ENCODE measurements at places on chromosomes 7 and 10.

- no peak for DNase-seq
Observed at GRCh38 chr10:60299961-60300883, 89.5 kb downstream of the ANK3 start.

DNA sequence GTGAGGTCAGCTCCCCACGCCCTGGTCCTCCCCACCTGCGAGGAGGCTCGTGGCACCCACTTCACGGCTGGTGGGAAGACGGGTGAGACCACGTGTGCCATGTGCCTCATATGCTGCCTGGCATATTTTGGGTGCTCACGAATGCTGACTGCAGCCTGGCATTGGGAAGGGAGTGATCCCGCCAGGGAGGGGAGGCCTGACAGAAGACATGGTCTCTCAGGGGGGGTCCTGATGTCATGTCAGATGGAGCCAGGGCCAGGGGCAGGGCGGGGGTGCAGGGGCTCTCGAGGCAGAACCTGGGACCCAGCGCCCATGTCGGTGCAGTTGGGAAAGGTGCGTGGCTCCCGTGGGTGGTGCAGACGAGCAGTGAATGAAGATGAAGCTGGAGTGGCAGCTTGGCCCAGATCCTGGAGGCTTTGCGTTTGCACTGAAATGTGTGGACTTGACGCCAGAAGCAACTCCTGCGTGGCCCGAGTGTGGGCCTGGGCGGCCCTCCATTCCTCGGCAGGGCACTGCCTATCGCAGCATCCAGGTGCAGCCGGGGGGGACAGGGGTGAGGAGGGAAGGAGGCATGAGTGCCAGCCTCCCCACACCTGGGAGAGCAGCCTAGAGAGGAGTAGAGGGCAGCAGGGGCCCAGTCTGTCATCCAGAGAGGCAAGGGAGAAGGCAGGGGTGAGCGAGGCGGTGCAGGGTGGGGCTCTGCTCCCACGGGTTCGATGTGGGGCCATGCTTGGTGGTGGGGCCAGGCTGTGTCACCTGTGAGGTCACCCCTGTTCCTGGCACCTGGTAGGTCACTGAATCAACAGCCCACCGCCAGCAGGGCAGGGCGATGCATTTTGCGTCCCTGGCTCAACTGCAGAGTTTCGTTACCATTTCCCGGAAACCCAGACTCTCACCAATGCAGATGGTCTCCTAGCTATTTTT, 385.6 kb downstream of the DNAJB6 start:
- DNase-seq: no peak

DNA sequence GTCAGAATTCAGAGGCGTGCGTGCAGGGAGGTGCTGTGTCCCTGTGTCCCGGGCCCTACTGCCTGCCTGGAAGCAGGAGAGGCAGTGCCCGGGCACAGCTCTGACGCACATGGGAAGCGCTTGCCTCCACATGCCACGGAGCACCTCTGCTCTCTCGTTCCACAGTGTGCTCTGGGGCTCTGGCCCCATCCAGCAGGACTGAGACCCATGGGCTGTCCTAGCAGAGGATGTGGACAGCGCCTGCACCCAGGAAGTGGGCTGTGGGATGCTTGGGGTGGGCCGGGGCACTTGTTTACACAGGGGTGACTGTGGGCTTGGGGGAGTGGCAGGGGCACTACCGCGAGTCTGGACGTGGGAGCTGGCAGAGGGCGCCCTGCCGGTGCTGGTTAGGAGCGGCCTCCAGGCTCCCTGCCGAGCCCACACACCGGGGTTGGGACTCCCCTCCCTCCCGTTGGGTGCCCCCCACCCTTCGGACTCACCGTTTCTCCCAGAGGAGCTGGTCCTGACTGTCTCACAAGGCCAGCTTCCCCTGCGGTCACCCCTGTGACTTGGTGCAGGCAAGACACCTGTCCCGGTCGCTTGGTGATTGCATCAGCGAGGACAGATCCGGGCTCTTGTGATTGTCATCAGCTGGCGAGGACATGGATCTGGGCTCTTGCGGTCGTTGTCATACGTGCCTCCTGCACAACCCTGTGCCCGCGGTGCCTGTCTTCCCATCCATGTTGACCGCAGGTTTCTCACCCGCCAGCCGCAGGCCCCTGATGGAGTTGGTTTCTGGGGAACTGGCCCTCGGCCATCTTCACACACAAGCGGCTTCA, 83.1 kb downstream of the NKX6-2 start:
- DNase-seq: no peak

DNA sequence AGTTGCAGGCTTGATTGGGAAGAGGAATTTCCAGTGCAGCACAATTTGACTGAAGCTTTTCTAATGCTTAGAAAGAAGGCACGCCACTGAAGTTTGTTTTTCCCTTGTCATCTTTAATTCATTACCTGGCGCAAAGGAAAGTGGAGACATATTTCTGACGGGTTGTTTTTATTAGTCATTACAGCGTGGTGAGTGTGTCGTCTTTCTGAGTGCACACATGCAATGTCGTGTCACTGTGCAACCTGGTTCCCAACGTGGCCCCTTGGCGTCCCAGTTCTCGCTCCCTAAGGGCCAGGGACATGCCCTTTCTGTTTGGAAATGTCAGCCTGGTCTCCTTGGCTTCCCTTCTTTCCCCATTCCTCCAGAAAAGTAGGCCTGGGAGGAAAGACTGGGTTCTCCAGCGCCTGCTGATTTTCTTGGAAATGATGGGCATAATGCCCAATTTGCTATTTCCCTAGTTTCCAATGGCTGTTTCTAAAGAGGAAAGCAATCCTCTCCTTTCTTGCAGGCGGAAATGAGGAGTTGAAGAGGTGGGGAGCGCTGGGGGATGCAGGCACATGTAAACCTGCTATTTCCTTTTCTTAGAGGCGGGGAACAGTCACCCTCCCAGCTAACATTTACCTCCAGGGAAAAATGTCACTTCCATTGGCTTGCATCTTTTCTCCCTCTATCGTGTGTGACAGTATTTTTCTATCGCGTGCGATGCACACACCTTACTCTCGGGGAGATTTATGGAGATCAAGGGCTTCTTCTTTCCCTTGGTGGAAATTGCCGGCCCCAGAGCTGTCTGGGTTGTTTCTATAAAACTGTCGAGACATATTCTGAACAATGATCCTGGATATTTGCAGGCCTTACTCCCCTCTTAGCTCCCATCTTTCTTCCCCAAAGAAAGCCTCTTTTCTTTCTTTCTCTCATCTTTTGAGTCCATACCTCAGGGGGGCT, 249.8 kb downstream of the ARHGAP12 start:
- no peak for DNase-seq

DNA sequence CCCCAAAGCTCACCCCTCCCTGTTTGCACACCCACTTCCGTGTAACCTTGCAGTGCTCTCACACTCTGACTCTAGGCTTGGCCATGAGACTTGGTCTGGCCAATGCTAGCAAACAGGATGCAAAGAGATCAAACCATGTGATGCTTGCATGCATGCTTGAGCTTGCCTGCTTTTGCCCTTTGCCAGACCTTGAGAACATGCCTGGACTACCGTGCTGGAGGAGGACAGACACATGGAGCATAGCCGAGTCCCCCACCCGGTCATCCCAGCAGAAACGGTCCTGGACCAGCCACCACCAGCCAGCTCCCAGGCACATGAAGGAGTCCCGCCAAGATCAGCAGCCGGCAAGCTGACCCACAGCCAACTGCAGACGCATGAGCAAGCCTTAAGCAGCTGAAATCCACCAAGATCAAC, 23.4 kb downstream of the PYROXD2 start:
- DNase-seq: no peak

- no peak for DNase-seq
Observed at GRCh38 chr10:29616542-29616941, 18.2 kb downstream of the SVIL start.

- no peak for DNase-seq
Observed at GRCh38 chr7:146053492-146053891, 63.1 kb upstream of the CNTNAP2 start.

GRCh38 chr10:62326176-62326575, 48.0 kb upstream of the ZNF365 start:
- no peak for DNase-seq

DNA sequence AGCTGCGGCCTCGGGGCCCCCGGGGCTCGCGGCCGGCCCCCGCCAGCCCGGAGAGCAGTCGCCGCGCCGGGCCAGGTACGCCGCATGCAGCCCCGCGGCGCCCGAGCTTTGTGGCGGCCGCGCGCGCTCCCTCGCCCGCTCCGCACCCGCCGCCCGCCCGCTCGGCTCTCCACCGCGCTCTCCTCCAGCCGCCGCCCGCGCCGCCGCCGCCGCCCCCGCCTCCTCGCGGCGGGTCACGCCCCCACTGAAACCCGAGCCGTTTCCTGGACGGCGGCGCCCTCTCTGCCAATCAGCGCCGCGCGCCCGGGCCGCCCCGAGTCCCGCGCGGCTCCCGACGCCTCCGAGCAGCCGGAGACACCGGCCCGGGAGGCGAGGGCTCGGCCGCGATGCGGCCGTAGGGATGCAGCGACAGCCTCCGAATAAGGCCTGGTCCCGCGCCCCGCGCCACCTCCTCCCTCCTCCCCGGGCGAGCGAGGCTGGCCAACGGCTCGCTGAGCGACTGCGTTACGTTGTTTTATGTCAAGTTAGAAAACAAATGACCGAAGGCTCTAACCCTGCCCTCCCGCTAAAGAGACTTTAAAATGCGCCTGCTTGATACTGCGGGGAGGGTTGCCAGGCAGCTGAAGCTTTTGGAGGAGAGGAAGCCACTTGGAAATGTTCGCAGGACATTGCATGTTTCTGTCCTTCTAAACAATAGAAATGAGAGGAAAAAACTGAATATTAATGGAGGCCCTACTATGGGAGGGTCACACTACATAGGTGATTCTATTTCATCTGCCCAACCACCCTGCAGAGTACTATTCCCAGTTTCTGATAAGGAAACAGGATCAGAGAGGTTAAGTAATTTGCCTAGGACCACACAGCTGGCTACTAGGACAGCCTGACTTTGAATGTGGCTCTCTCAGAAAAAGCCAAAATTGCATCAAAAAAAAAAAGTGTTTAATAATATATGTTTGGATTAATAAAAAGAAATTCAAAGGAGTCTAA, at the start of gene FGFR2:
Gene FGFR2 (minus strand): TSS at position 182 of the 987 bp plus-strand sequence. CDS start 4,627 bp downstream, outside the sequence.
- no peak for DNase-seq

DNA sequence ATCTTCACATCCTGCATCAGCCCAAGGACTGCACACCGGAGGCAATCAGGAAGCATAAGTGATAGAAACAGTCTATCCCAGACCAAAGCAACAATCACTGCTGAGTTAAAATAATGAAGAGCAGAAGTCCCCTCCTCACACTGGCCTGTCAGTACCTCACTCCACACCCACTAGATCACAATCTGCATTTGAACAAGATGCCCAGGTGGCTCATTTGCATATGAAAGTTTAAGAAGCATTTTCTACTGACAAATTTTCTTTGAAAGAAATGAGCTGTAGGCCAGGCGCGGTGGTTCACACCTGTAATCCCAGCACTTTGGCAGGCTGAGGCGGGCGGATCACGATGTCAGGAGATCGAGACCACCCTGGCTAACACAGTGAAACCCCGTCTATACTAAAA, 77.4 kb downstream of the CUL2 start:
- no peak for DNase-seq

DNA sequence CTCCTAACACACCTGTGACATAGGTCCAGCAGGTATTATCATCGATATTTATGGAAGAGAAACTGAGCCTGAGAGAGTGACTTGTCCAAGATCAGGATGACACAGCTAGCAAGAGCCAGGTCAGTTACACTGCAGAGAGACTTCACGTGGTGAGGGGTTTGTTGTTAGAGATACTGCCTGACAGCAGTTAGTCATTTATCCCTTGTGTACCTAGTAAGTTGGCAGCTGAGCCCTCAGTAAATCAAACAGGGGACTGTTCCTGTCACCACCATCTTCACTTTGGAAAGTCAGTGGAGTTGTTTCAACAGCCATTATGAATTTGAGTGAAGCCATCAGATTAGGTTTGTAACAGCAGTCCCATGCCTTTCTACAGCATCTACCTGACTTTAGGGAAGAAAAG, 87.5 kb upstream of the GATA3 start:
- no peak for DNase-seq

- DNase-seq: no peak
Observed at GRCh38 chr7:4882169-4883032, 1.1 kb downstream of the RADIL start.

GRCh38 chr10:98539578-98539977, 92.8 kb upstream of the HPS1 start:
- no peak for DNase-seq

DNA sequence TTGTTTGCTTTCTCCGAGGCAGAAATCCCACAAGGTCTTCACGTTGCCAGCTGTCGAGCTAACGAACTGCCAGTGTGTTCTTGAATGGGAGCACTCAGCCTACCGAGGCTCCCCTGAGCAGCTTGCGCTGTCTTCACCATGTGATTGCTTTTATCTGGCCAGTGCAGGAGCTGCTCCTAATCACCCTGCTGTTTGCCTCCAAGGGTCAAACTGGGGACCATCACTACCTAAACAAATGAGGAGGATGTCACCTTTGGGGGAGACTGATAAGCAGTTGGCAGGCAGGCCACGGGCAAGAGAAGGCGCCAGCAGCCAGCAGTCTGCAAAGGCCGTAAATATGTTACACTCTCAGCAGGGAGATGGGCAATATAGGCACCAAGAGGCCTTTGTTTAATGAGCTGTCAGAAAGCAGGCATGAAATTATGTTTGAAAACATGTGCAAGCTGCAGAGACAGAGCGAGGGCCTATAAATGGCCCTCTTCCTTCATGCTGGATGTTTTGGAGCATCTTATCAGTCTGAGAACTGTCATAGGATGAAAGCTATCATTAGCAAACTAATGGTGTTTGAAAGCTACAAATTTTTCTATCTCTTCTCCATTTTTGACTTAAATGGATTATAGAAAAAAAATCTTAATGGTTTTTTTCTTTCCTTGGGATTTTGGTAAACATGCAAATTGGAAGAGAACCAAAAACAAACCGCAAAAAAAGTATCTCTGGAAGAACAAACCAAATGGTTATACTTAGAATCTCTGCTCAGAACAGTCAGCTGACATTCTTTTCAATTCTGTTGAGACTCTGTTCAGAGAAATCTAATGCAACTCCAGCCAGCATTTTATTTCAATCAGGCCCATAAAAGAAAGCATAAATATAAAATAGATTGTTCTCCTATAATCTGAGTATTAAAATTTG, 267.3 kb upstream of the NPVF start:
- no peak for DNase-seq

DNA sequence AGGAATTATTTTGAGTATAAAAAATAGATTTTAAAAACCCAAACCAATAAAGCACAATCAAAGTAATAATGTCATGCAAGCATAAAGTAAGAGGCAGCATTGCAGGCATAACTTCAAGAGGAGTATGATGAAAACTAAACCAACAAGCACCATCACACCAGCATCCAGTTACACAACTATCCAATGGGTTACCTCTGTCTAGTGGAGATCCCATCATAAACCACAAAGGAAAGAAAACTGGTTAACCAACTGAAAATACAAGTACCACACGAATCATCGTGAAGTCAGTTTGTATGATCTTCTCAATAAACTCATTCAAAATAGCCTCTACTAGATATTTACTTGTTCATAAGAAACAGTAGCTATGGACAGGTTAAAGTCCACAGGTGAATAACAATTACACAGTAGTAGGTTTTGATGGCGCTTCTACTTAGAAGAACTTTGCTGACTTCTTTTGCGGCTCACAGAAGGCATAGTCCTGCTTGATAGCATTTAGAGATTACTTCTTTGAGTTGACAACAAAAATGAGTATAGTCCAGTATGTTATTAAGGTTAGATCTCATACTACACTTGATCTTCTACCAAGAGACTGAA, 116.6 kb downstream of the MICU1 start:
- DNase-seq: no peak

Measured in stimulated activated CD8-positive, alpha-beta memory T cell treated with anti-CD3 and anti-CD28 coated beads, Interleukin-7, amount 100 ng/mL, for 1 hour (primary cell).